ENCODE measurements at places on chromosomes 2 and 18.

- DNase-seq: no peak
Observed at GRCh38 chr2:216232721-216233120, 123.6 kb downstream of the XRCC5 start.

DNA sequence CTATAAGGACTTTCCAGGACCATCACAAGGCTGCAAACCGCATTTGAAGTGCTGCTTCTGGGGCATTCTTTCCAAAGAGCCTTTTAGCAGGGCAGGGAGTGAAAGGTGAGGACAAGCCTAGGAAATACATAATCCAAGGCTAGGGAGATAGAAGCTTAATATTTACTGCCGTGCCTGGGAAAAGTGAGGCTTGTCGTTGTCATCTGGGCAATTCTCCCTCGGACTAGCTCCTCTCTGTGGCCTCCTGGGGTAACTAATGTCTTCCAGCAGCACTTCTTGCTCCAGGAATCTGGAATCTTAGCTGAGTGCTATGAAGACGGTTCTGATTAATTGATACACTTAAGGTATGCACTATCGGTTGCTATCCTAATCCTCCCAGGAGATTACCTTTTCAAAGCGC lies 69.3 kb upstream of the ATL2 start:
- DNase-seq: no peak

DNA sequence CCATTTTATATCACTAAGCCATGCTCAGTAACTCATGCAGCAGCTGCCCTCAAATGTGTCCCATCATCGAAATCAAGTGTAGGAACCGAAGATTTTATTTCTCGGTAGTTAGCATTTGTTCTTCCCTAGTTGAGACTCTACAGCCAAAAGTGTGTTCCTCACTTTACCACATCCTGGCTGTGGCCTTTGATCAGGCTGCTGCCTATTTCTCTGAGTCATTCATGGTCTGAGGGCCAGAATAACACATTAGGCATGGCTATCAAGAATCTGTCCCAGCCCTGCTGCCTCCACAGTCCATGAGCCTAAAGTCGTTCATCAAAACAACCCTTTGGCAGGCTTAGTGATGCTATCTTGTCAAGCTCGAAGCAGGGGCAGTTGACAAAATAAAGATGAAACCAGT lies 300.1 kb downstream of the TDRD15 start:
- no peak for DNase-seq

DNA sequence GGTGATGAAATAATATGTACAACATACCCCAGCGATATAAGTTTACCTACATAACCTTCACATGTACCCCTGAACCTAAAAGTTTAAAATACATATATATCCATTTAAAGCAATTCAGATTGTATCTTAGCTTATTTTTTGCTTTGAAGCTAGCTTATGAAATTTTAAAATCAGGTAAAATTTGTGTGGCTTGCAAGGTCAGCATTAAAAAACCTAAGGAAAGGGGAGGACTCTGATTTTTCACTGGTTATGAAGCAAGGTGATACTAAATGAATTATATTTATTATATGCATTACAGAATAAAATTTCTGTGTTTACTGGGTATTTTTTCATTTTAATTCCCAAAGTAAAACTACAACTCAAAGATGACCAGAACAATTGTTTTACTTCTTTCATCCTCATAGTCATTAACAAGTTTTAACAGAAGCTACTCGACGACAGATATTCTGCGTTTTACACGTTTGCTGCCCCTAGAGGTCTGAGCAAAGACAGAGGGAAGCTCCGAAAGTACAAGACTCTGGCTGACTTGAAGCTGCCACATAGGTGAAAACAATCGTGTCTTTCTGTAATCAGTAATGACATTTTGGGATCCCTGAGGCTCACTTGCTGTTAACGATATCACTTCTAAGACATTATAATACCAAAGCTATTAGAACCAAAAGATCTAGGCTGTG lies 17.1 kb downstream of the PKP4 start:
- DNase-seq: no peak

- no peak for DNase-seq
Observed at GRCh38 chr2:80737047-80737446, 432.5 kb upstream of the LRRTM1 start.

DNA sequence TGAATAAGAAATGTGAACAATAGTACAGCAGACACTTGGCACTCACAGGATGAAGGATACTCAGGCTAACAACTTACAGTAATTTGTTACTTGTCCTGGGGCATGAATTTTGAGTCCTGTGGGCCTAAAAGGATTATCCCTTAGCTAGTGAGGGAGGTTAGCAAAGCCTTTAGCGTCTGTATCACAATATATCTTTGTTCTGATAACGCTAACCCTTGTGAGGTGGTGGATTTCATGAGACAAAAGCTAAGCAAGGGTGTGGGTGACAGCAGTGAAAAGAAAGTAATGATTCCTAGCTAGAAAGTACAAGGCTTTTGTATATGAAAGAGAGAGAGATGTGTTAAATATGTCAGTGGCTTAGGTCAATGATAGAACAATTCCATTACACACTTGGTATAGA lies 46.8 kb upstream of the TTC21B start:
- DNase-seq: no peak

GRCh38 chr2:164593959-164594358 lies 27.3 kb downstream of the GRB14 start:
- DNase-seq: no peak

Data from NCI-H146 (cell line).